Brain pericyte (primary cell): ENCODE measurements at places on chromosomes 12 and 14.

GRCh38 chr12:51323966-51324895 lies at the start of gene BIN2:
BIN2 (minus strand) TSS chr12:51324174; CDS start chr12:51324102, 72 bp downstream.
- DNase-seq = no peak

DNA sequence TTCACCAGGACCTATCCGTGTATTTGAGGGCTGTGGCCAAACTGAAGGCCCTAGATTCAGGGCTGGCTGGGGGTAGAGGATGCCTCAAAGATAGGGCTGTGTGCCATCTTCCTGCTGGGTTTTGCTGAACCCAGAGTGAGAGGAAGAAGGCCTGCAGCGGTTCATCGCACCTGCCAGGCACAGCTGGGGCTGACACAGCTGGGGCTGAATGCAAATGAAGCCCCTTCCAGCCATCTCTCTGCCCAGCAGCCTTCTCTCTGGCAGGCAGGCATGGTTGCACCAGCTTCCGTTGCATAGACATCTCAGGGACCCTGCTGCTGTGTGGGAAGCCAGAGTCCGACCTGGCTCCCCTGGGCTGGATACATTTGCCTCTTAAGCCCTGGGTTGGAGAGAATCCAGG lies 152.4 kb downstream of the TSPAN9 start:
- DNase-seq = no peak

GRCh38 chr14:54822685-54823084 lies 79.9 kb downstream of the GCH1 start:
- DNase-seq = no peak

DNA sequence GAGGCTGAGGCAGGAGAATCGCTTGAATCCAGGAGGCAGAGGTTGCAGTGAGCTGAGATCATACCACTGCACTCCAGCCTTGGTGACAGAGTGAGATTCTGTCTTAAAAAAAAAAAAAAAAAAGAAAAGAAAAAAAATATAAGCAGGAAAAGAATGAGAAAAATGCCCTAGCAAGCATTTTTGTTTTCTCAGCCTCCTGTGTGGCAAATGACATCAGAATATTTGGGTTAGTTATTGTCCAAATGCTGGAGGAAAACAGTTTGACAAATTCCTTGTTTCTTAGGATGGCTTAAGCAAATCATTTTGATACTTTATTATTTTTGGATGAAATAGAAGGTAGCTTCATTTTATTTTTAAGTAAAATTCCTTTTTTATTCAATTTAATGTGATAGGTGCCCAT lies 7.5 kb upstream of the PTPRR start:
- DNase-seq = no peak

GRCh38 chr14:69259168-69259526 lies 811 bp upstream of the GALNT16 start:
- no peak for DNase-seq

DNA sequence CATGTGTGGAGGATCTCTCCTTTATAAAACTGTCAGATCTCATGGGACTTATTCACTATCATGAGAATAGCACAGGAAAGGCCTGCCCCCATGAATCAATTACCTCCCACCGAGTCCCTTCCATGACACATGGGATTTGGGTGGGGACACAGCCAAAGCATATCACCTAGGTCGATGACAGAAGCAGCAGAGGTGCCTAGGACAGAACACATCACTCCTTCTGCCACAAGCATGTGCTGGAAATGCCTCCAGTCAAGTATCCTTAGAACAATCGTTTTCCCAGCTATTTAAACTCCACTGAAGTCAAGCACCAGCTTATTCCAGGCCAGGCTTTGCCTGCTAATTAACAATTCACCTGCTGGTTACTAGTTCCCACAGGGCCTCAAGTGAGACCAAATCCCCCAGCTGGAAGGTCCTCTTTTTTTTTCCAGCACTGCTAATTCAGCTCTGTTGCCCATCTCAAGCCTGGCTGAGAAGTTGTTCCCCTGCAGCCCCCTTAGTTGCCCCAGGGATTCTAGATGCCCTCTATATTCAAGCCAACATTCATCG lies 212.3 kb upstream of the NUDT4 start:
- no peak for DNase-seq

DNA sequence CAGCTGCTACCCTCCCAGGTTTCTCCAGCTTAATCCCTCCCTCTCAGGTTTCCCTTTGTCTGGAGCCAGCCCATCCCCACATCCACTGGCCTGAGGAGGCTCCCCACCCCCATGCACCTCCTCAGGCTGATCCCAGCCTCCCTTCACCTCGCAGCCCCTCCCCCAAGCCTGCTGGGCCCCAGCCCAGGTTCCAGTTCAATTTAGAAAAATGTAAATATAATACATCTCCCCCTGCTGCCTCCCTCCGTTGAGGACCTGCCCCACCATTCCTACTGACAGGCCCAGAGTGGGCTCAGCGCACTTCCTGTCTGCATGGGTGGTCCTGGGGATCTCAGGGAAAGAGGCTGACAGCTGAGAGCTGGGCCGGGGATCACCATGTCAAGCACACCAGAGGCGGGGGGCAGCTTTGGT lies 155.8 kb downstream of the NTF3 start:
- DNase-seq = no peak

- DNase-seq = no peak
Measured at GRCh38 chr12:45498645-45499044, 230.9 kb upstream of the ARID2 start.

GRCh38 chr12:109098183-109098604 lies 797 bp downstream of the UNG start:
- DNase-seq = peak; percentile 24

GRCh38 chr14:105986894-105987284 lies 460.5 kb downstream of the TMEM121 start:
- DNase-seq = no peak

GRCh38 chr12:34396861-34397590 lies 374.7 kb downstream of the ALG10 start:
- DNase-seq = no peak

GRCh38 chr12:120247621-120248030 lies 17.9 kb downstream of the PXN start:
- no peak for DNase-seq

GRCh38 chr12:124523071-124523470 lies 44.3 kb downstream of the NCOR2 start:
- no peak for DNase-seq

DNA sequence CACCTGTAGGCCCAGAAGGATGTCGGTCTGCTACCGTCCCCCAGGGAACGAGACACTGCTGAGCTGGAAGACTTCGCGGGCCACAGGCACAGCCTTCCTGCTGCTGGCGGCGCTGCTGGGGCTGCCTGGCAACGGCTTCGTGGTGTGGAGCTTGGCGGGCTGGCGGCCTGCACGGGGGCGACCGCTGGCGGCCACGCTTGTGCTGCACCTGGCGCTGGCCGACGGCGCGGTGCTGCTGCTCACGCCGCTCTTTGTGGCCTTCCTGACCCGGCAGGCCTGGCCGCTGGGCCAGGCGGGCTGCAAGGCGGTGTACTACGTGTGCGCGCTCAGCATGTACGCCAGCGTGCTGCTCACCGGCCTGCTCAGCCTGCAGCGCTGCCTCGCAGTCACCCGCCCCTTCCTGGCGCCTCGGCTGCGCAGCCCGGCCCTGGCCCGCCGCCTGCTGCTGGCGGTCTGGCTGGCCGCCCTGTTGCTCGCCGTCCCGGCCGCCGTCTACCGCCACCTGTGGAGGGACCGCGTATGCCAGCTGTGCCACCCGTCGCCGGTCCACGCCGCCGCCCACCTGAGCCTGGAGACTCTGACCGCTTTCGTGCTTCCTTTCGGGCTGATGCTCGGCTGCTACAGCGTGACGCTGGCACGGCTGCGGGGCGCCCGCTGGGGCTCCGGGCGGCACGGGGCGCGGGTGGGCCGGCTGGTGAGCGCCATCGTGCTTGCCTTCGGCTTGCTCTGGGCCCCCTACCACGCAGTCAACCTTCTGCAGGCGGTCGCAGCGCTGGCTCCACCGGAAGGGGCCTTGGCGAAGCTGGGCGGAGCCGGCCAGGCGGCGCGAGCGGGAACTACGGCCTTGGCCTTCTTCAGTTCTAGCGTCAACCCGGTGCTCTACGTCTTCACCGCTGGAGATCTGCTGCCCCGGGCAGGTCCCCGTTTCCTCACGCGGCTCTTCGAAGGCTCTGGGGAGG lies at the start of gene LTB4R:
Gene LTB4R, plus strand, starts transcription at position 857 of the 959 bp plus-strand sequence. CDS start 4,150 bp downstream, outside the sequence.
- no peak for DNase-seq

DNA sequence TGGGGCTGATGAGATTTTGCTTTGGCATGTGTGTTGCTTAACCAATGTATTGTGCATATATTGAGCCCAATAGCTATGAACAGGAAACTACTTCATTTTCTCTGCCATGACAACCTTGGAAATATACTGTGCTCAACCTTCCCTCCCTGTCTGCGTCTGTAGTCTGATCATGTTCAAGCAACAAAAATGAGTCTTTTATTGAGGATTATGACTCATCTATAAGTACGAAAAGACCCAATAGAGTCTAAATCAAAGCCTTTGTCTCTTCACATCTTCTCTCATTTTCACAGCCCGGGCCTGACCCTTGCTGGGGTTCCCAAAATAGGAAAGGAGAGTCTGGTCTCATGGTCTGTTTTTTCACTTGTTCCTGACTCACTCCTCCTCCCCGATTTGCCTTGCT lies 158.2 kb downstream of the CAND1 start:
- DNase-seq = no peak

DNA sequence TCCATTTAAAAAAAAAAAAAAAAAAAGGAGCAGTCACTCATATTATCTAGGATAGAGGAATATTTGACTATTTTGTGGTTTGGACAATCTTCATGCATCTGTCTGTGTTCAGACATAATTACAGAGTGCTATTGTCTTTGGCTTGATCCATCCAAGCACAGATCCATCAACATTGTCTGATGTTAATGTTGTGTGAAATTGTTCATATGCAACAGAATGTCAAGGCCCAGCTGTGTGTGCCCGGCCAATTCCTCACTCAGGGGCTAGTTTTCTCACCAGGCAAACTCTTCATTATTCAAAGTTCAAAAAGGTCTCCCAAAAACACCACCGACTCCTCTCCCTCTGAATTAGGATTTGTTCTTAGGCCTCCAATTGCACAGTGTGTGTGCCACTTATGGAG lies 324.9 kb upstream of the TMTC1 start:
- DNase-seq = no peak

- DNase-seq = no peak
Measured at GRCh38 chr12:107759410-107759809, 1.5 kb downstream of the PRDM4 start.

GRCh38 chr14:61553730-61554641 lies 141.3 kb upstream of the HIF1A start:
- peak; percentile 74 for DNase-seq

GRCh38 chr14:105128059-105128458 lies 40.5 kb downstream of the JAG2 start:
- no peak for DNase-seq

DNA sequence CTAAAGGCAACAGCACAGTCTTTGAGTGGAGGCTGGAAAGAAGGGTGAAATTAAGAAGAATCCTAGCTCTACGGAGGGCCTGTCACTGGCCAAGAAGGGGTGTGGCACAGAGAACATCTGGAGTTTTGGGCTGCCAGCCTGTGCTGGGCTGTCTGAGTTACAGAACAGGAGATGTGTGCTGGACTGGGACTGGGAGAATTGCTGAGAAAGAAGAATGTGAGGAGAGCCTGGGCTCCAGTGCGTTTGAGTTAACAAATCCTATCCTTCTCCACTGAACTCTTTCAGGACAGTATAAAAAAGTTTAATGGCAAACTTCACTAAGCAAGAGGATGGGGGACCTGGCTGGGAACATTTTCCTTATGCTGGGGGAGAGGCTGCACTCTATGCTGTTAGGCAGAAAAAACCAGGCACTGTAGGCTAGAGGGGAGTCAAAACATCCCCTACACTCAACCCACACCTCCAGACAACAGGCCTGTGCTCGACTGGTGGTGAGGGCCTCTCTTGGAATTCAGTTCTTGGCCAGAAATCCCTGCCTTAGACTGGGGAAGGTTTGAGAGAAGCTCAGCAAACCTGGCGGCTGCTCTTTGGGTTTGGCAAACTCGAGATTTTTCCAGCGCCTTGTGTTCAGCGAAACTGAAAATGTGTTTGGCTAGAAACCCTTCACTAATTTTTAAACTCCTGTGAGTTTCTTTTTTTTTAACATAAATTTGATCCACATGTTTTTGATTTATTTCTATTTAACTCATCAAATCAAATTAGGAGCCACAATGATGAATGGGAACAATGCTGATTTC lies 217.3 kb downstream of the MON2 start:
- no peak for DNase-seq

- no peak for DNase-seq
Measured at GRCh38 chr12:55780685-55781084, 36.8 kb downstream of the SARNP start.

- DNase-seq = no peak
Measured at GRCh38 chr12:98405805-98406366, 109.5 kb upstream of the TMPO start.

DNA sequence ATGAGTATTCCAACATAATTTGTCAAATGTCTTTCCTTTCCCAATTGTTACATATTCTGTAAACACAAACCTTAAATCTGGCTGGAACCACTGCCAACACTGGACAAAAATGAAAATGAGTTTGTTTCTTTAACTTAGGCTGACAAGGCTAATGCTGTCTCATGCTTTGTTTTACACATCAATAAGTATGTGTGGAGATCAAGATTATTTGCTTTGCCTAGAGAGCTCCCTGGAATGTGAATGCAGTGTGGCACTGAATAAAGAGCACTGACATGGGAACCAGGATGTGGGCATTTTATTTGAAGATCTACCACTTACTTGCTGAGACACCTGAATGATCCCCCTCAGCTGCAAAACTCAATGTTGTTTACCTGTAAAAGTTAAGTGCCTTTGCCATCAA lies 61.7 kb downstream of the RALGAPA1 start:
- DNase-seq = no peak

DNA sequence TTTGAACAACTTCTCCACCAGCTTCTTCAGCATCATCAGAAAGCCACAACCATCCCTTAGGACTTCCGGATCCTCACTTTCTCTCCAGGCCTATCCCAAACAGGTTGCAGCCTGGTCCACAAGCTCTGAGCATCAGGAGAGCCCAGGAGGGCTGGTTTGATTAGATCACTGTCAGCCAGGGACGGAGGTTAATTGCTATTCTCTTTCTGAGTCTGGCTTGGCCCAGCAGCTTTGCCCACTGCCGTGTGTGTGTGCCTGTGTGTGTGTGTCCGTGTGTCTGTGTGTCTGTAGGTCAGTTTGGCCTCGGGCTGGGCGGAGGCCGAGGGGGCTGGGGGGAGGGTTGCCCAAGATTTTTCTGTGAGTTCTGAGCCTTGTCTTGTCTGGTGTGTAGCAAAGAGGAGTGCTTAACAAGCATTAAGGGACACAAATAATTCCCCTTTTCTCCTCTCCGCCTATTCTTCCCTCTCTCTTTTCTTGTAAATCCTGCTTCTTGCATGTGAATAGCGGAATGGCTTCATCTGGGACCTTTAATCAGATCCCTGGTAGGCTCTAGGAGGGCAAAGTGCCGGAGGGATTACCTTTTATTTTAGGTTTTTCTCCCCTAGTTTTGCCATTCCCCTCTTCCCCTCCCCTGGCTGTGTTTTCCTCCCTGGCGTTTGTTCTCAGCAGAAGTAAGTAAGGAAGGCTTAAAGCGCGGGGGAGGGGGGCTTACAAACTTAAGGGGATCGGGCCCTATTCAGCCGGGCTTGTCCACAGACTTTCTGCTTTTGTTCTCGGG lies 138.2 kb upstream of the LHX5 start:
- DNase-seq = no peak

GRCh38 chr14:95765051-95765450 lies 51.1 kb upstream of the TCL1A start:
- no peak for DNase-seq

- no peak for DNase-seq
Measured at GRCh38 chr12:123094349-123095077, 56.4 kb downstream of the PITPNM2 start.
